Glutamatergic neuron (in vitro differentiated cells): ENCODE measurements at places on chromosomes 12 and 14.
A peak's percentile ranks its signal among the peaks of the same experiment; 100 is the strongest.

DNA sequence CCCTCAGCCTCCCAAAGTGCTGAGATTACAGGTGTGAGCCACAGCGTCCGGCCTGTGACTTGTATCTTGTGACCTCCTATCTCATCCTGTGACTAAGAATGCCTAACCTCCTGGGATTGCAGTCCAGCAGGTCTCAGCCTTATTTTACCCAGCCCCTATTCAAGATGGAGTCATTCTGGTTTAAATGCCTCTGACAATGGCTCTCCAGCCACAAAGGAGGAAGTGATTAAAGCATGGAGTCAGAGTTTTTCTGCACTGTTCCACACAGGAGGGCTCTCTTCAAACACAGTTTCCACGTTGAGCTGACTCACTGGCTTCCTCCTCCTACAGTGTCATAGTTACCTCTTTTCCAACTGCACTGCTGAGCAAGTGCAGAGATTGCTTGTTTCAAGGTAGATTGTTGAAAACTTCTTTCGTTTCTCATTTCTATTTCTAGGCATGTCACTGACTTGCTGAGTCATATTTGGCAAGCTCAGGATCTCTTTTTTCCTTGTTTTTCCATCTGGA, 383.8 kb downstream of the PCNX1 start:
- DNase-seq: no peak

DNA sequence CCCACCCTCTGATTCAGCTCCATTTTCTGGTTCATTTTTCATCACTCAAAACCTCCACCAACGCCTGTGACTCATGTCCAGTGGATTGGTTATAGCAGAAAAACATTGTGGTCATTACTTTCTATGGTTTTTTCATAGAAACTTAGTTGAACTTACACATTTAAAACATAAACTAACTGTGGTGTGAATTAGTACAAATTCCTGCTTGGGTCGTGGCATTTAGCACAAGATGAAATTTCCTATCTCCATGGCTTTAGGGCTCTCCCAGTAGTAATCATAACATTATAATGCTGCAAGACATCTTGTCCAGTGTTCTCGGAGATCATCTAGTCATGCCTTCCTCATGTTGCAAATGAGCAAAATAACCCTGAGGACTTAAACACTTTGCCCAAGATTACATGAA, 7.1 kb downstream of the RNASE7 start:
- DNase-seq: no peak

DNA sequence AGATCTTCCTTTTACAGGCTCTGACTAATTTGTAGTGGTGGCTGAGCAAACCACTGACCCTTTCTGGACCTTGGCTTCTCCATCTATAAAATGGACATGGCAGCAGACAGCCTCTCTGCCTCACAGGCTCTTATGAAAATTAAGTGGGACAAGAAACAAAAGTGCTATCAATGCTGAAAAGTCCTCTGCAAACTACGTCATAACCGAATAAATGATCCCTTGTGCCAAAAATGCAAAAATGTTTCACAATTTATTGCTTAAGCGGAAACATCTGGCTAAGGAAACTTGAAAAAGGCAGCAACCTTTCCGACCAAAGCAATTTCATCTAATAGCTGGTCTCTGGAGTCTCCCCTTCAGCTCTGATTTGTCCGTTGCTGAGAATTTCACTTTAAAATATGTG, 108.5 kb upstream of the PLXNC1 start:
- DNase-seq: no peak

GRCh38 chr12:1890119-1890703, 28.2 kb downstream of the CACNA2D4 start:
- no peak for DNase-seq

- DNase-seq: no peak
These were observed 16.5 kb upstream of the SEL1L start for GRCh38 chr14:81550001-81550637.

GRCh38 chr12:91009319-91009950, 4.7 kb upstream of the EPYC start:
- DNase-seq: no peak

DNA sequence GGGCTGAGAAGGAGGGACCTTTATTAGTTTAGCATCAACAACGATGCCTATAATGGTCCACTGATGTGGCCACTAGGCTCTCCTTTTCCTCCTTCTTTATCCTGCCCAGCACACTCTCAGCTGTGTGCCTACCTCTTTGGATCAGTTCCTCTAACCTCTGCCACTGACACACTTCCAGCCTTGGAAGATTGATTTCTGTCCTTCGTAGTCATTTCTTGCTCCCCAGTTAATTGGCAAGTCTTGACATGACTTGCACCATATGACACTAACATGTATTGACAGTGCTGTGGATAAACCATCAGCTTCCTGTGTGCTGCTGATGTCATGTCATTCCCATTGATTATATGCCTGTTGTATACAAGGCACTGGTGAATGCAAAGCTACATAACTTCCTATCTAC, 90.2 kb upstream of the PLEKHG7 start:
- no peak for DNase-seq

DNA sequence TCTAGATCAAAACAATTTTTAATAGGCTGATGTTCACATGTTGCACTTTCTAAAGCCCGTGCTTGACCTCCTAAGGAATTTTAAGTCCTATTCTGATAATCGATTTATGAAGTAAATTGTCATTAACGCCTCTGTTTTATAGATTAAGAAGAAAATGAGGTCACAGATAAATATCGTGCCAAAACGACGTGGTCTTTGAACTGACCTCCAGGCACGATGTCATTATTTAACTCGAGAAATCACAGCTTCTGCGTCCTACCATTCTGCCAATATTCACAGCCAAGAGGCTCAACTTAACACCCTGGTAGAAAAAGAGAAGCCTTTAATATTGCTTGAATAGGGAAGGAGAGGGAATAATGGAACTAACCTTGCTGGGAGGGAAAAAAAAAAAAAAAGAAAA, 888 bp upstream of the EEA1 start:
- no peak for DNase-seq

DNA sequence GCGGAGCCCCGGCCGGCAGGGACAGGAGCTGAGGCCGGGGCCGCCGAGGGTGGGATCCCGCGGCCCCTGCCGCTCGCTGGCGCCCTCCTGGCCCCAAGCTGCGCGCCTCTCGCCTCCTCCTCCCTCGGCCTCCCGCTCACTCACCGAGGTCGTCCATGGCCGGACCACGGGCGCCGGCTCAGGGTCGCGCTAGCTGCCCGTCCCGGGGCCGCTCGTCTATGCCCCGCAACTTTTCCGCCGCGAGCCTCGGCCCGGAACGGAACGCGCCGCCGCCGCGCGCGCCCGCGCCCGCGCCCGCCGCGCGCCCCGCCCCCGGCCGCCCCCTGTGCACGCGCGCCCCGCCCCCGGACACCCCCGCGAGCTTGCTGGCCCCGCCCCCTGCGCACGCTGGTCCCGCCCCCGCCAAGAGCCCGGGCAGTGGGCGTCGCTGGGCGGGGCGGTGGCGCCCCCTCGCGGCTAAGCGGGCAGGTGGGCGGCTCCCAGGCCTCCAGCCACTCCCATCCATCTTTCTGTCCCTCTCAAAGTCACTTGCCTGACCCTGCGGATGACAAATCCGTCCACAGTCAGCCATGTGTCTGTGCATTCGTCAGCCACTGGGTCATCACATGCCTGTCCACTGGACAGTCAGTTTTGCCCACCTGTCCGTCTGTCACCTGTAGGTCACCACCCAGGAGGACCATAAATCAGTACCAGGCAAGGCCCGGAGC, at the start of gene PXN:
TSS of gene PXN (minus strand) at position 258 of the 707 bp plus-strand sequence. CDS start at position 157, 101 bp downstream.
- DNase-seq: peak; percentile 90

GRCh38 chr14:60217713-60218112, 31.3 kb upstream of the PPM1A start:
- no peak for DNase-seq

GRCh38 chr12:101823039-101823438, 7.7 kb downstream of the GNPTAB start:
- DNase-seq: no peak

DNA sequence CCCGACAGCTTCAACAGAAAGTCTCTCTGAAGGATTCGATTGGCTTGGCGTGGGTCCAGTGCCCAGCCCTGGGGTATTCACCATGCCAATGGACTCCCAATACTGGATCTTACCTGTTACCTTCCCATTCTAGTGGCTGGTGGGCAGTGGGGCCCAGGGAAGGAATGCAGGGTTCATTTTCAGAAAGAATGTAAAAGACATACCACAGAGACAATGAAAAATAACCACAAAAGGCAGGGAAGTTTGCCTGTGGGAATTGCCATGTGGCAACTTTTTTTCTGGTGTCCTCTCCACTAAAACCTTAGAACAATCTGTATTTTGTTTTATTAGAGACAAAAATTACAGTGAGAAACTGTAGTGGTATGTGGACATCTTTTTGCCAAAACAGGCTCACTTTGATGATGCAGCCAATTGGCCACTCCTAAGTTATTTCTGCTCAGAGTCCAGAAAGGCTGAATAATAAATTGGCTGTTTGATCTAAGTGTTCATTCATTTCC, 55.2 kb downstream of the PTGER2 start:
- no peak for DNase-seq

GRCh38 chr14:44339231-44339630, 167.9 kb downstream of the FSCB start:
- no peak for DNase-seq

GRCh38 chr12:47277972-47278448, 198.3 kb upstream of the AMIGO2 start:
- DNase-seq: no peak

- no peak for DNase-seq
These were observed 1532.7 kb upstream of the TMEM132C start for GRCh38 chr12:126734296-126734695.

DNA sequence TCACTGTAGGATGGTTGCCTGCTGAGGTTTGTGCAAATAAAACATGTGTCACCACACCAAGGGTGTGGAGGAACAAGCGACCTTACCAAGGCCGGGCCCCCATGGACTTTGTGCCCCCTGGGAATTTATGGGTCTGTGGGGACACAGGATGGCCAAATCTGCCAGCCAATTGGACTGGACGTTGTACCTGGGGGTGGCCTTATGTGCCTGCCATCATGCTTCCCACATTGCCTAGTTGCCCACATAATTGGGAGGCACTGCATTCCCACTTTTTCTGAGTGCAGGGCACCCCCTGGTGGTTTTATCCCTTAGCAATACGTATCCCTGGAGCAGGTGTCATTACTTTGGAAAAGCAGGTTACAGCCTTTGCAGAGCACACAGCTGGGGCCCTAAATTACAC, 92.6 kb upstream of the TMPO start:
- DNase-seq: no peak

- DNase-seq: no peak
These were observed 36.6 kb upstream of the GZMB start for GRCh38 chr14:24670594-24670993.

GRCh38 chr14:26123459-26123858, 474.4 kb downstream of the NOVA1 start:
- no peak for DNase-seq

DNA sequence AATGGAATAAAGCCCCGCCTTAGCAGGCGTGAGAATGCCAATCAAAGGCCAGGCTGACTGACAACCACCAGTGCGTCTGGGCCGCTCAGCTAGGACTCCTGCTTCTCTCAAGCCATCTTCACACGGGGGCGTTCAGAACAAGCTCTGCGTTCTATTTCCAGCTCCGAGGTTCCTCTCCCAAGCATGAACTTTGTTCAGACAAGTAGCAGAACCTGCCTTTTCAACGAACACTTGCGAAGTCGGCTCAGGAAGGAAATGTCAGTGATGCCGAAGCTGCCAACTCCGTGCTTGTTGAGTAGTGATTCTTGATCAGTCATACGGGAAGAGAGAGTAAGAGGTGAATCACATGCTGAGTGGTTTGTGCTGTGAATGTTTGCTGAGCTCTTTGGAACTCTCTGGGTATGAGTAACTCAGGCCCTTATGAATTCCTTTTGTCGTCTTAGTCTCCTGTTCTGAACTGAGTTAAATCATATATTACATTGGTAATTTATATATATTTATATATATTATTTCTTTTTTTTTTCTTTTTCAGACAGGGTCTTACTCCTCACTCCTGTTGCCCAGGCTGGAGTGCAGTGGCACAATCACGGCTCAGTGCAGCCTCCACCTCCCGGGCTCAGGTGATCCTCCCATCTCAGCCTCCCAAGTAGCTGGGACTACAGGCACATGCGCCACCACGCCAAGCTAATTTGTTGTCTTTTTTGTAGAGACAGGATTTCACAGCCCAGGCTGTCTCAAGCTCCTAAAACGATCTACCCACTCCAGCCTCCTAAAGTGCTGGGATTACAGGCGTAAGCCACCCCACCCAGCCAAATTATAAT, 29.4 kb upstream of the BCL7A start:
- no peak for DNase-seq

DNA sequence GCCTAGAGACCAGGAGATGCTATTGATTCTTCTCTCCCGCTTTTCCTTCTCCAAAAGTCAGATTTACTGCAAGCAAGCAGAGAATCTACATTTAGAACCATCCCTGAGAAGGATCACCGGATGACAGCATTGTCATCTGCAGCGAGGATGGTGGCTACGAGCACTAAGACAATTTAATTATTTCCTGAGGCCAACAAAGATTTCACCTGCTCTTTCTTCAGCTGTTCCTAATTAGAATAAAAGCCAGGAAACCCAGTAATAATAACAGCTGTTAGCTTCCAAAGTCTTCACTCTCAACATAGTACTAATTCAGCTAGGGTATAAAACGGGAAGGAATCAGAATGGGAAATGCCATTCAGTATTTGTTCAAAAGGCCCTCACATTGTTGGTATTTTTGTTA, 53.3 kb downstream of the TMTC1 start:
- DNase-seq: no peak

GRCh38 chr12:130011611-130012385, 108.0 kb upstream of the TMEM132D start:
- no peak for DNase-seq

GRCh38 chr12:116152268-116152667, 125.2 kb downstream of the MED13L start:
- DNase-seq: no peak

DNA sequence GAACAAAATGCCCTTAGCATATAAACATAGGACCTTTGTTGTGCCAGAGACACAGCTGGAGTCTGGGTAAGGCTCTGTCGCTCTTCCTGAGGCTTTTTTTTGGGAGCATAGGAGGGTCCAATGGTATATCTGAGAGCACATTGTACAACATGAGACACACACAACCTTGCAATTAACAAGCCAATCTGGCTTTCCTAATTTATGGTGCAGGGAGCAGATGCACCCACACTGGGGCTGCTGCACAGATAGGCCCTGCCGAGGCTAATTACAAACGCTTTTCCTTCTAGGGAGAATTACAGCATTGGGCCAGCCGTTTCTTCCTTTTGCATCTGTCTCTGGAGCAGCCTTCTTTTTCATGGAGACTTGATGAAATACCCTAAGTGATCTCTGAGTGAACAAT, 75.0 kb upstream of the OVCH1 start:
- DNase-seq: peak; percentile 31

- DNase-seq: no peak
These were observed 298.6 kb downstream of the AKAP6 start for GRCh38 chr14:32627545-32628298.

GRCh38 chr14:68364792-68365192, 428.1 kb downstream of the ZFP36L1 start:
- DNase-seq: no peak

DNA sequence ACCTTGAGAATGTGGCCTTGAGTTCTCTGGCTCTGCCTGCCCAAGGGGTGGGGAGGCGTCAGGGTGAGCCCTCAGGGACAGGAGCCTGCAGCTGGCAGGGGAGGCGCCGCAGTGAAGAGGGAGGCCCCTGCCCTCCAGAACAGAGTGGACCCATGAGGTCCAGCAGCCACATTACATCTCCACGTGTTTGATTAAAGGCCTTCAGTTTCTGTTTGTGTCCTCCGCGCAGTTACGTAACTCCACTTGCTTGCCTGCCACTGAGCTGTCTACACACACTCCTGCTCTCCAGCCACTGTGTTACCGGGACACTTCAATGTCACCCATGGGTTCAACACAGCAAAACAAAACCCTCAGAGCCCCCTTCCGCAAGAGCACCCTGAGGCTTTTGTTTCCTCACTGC, 70.4 kb downstream of the CHGA start:
- DNase-seq: no peak

- DNase-seq: no peak
These were observed 111.1 kb upstream of the ARHGAP5 start for GRCh38 chr14:31965735-31966598.
